ENCODE measurements at places on chromosomes 2 and 18.
A peak's percentile ranks its signal among the peaks of the same experiment; 100 is the strongest.

DNA sequence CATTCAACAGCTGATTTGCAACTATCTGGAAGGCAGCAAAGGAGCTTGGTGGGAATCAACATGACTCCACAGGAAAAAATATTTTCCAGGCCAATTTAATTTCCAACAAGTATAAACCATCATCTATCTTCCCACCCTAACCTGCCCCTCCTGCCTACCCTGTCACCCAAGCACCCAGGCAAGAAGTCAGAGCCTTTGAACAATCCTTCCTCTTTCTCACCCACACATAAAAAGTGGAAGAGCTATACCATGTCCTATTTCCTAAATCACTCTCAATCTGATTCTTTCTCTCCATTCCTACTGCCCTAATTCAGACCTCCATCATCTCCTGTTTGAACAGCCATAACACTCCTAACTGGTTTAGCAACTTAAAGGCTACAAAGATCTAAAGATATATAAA, 12.7 kb downstream of the SPIRE1 start:
- no peak for DNase-seq

GRCh38 chr2:237324405-237324831, 89.5 kb downstream of the COL6A3 start:
- DNase-seq, result no peak

GRCh38 chr2:235044501-235045271, 92.9 kb downstream of the SH3BP4 start:
- no peak for DNase-seq

DNA sequence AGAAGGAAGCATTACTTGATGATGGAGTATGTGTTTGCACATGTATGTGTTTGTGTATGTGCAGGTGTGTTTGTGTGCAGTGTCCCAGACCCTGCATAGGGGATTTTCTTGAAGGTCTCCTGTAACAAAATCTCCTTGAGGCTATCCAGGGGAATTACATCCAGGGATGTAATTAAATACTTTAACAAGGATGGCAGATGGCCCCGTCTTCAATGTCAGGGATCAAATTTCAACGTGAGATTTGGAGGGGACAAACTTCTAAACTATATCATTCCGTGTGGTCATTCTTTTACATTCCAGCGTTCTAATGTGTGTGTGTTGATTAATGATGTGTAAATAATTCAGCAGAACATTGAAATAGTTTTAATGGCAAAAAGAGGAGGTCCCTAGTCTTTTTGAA, 3.3 kb downstream of the UGT1A9 start:
- DNase-seq, result peak; percentile 43

- no peak for DNase-seq
Measured at GRCh38 chr2:111057721-111058120, 63.0 kb upstream of the BCL2L11 start.

DNA sequence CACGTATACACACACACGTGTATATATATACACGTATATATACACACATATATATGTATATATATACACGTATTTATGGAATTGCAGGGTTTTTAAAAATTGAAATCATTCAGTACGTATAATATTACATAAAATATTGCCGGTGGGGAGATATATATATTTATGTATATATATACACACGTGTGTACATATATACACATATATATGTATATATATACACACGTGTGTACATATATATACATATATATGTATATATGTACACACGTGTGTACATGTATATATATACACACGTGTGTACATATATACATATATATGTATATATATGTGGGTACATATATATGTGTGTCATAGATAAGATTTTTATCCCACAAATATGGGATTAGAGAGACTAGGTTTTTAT, 5.4 kb downstream of the FBXO11 start:
- no peak for DNase-seq

DNA sequence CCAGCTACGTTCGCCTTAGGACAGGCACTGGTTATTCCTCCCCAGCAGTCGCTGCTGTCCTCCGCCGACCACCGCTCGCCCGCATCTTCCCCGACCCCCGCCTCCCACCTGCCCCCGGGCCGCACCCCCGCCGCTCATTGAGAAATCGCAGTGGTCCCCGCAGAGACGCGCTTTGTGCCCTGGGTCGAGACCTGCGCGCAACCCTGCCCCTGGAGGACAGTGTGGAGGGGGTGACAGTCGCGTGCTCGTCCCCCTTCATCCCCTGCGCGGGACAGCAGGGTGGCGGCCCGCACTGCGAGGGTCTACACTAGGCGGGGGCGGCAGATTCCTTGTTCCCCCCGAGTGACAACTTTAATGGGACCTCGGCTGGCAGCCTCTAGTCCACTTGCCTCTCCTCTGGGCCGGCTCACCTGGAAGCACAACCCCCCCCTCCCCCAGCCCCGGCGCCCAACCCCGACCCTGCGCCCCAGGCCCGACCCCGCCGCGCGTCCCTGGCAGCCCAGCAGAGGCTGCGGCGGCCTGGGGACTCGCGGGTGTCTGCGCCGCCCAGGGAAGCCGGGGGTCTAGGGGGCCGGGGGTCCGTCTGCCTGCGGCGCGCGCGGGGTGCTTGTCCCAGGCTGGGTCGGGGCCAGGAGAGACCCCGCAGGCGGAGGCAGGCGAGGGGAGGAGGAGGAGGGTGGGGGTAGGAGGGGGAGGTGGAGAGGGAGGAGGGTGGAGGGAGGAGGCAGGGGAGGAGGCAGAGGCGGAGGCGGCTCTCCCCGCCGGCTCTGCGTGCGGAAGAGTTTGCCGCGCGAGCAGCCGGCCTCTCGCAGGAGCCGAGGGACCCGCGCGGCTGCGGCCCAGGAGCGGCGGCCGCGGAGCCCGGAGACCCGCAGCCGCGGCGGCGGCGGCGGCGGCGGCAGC, at the start of gene NPAS2:
TSS of gene NPAS2 (plus strand) at position 770 of the 903 bp plus-strand sequence. CDS start 84,616 bp downstream, outside the sequence.
- DNase-seq, result peak; percentile 34

- DNase-seq, result peak; percentile 92
Measured at GRCh38 chr2:177164584-177165052, 48.0 kb upstream of the HNRNPA3 start.

DNA sequence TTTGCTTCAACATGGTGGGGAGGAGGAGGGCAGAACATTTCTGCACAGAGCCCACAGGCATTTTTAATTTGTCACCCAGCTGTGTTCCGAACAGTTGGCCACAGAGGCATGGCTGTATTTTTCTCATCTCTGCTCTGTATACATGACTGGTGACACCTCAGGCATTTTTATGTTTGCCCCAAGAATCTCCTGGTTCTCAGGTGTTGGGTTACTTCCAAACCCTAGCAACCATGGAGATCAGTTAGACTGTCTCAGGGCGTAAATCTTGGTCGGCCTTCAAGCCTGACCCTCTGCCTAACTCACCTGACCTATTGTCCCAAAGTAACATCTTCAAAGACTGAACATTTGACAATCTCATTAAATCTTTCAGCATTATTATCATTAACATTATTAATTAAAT, 100.0 kb downstream of the ABCA12 start:
- DNase-seq, result peak; percentile 3

DNA sequence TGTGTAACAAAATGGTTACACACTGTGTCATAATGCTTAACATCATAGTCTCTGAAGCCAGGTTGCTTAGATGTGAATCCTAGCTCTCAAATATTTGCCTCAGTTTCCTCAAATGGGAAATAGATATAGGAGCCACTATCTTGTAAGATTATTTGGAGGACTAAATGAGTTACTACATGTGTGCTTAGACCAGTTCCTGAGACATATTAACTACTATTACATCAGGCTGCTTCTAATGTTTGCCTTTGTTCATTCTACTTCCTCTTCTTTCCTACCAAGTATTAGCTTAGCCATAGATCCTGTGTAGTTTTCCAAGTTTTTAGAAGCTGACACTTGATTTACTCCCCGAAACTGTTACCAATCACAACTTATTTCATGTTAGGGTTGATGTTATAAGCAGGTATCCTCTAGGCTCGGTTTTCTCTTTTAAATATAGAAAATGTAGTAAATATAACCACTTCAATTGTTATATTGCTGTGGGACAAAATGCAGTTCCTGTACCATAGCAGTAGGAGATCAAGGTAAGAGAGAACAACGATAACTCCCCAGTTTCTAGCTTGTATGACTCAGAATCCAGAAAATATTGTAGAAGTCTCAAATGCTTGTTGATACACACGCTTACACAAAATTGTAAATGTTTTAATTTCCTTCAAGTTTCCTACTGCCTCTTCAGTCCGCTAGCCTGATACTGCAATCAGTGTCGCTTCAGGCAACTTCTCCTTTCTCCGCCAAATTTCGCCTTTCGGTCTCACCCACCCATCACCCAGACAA, 751 bp upstream of the DNAJC10 start:
- peak; percentile 39 for DNase-seq

- DNase-seq, result peak; percentile 8
Measured at GRCh38 chr2:38187541-38188011, 111.6 kb upstream of the CYP1B1 start.

- DNase-seq, result no peak
Measured at GRCh38 chr18:31577195-31577594, 14.5 kb upstream of the TTR start.

DNA sequence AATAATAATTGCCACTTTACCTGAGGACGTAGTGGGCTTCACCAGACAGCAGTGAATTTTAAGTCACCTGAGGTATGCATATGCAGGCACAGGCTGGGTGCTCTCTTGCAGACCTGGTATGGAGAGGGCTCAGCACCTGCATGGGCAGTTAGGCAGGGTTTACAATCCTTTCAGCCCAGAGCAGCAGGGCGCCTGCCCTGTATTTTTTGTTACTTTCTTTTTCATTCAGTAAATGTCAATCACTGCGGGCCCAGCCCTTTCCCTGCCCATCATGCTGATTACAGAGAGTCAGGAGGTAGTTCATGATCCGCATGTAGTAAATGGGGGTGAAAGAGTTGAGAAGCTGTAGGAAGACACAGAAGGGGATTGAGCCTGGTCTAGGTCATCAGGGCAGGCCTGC, 147.0 kb upstream of the ALPP start:
- DNase-seq, result peak; percentile 25

DNA sequence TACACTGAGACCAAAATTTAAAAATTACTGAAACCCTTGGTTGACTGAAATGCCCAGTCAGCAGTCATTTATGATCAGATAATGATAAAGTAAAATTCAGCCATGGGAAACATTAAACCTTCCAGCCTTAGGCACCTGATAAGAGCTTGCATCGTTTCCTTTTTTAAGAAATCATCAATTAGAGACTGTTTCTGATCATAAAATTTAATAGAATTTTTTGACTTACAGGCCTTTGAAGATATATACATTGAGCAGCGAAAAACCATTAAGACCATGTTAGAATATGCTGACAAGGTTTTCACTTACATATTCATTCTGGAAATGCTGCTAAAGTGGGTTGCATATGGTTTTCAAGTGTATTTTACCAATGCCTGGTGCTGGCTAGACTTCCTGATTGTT, 99.6 kb upstream of the CSRNP3 start:
- DNase-seq, result no peak

DNA sequence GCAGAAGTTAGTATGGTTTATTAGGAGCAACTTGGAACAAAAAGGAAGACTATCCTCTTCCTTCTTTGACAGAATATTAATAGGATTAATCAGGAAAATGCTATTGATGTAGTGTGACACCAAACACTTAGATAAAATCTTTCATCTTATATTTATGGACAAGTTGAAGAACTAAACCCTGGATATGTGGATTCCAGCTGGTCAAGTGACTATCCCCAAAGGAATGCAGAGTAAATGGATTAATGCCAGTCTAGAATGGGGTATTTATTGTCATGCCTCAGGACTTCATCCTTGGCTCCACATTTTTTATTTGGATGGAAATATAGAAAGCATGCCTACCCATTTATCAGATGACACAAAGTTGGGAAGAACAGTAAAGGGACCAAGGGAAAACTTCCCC, 124.0 kb upstream of the TTC39C start:
- no peak for DNase-seq

- no peak for DNase-seq
Measured at GRCh38 chr2:106109675-106110424, 84.3 kb downstream of the UXS1 start.

- peak; percentile 17 for DNase-seq
Measured at GRCh38 chr2:9778012-9778411, 65.3 kb upstream of the TAF1B start.

- DNase-seq, result peak; percentile 62
Measured at GRCh38 chr2:73268366-73268829, 15.9 kb downstream of the FBXO41 start.

DNA sequence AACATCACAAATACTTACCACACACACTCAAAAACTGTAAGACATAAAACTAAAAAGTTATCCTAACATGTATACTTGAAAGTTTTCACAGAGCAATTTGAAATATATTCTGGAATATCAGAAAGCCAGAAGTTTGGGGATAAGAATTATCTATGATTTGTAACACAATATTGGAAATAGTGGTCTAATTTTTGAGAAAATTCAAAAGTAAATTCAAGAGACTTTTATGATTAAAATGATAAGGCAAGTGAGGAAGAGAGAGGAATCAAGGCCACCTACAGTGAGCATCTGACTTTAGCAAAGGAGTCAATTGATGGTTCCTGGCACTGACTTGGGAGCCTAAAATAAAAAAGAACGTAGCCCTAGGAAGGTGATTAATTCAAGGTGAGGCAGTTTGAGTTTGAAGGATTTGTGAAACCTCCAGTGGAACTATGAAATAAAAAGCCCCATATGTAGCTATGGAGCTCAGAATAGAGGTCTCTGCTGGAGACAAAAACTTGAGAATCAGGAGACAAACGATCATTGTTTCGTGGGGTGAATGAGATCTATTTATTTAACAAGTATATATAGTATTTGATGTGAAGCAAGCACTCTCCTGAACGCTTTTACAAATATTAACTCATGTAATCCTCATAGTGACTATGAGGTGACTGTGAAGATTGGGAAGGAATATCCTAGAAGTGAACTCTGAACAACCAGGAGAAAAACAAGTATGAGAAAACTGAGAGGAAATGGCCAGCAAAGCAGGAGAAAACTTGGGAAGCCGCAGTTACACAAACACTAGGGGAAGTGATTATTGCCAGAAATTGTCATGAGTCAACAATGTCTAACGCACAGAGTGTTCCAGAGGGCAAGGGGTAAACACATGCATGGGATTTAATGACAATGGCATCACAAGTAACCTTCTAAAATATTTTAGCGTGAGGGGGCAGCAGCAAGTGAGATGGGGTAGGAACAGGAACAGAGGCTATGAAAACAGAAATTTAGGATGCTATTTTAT, 12.8 kb downstream of the TFPI start:
- peak; percentile 78 for DNase-seq

DNA sequence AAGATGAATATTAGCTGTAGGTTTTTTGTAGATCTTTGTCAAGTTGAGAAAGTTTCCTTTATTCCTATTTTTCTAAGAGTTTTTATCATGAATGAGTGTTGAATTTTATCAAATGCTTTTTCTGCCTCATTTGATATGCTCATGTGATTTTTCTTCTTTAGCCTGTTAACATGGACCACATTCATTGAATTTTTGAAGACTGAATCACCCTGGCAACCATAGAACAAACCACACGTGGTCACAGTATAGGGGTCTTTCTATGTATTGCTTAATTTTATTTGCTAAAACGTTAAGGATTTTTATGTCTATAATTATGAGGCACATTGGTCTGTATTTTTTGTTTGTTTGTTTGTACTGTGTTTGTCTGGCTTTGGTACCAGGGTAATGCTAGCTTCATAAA, 201.7 kb upstream of the CWC22 start:
- no peak for DNase-seq

Data from NCI-H69 (cell line).